ENCODE measurements at places on chromosomes 13 and 19.

DNA sequence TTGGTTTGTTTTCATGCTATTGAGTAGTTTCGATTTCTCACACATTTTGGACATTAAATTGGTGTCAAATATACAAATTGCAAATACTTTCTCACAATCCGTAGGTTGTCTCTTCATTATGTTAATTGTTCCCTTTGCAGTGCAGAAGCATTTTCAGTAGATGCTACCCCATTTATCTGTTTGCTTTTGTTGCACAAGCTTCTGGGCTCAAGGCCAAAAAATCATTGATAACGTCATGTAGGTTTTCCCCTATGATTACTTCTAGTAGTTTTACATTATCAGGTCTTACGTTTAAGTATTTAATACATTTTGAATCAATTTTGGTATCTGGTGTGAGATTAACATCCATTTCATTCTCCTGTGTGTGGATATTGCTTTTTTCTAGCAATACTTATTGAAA lies 14.0 kb upstream of the ZNF347 start:
- no peak for DNase-seq

- no peak for DNase-seq
Measured at GRCh38 chr13:74696148-74696922, 562.1 kb upstream of the KLF12 start.

DNA sequence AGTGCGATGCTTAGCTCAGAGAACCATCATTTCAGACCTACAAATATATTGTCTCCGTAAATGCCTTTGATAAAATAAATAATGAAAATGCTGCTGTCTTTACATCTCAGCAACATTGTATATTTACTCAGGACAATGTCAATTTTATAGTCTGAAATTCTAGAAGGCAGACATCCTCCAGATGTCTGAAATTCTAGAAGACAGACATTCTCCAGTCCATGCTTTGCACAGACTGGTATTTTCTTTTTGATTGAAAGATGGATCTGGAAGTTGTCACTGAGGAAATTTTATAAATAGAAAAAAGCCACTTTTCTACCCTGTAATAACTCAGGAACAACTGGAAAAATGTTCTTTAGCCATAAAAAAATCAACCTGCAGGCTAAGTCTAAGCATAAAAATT lies 2293.3 kb downstream of the PCDH9 start:
- DNase-seq, result no peak

DNA sequence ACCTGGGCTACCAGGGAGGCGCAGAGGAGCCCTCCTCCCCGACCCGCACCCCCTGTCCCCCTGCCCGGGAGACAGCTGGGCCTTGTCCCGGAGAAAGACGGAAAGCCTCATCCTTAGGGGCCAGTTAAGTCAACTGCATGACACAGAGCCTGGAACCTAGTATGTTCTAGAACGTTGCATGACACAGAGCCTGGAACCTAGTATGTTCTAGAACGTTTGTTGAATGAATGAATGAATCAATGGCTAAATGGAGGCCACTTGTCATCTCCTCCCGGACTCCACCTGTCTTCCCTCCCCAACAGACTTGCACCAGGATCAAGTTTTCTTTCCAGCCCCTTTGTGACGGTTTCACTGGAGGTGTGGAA lies 706 bp downstream of the SERP2 start:
- no peak for DNase-seq
